Central memory CD8-positive, alpha-beta T cell (primary cell): ENCODE measurements at places on chromosomes 1 and 21.
A peak's percentile ranks its signal among the peaks of the same experiment; 100 is the strongest.

DNA sequence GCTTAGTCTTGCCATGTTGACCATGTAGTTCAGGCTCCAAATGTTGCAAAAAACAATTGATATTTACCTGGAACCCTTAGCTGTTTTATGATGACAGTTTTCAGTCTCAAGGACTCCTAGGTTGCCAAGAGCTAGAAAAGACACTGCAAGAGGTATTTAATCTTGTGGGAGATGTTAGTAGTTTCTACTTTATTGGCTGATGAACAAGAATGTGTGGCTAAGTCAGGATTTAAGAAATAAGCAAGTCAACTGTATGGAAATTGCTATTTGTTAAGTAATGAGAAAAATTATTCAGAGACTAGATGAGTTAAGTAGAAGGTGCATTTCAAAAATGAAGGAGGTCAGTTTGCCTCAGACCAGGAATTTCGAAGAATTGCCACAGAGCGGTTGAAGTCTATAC is 639.7 kb upstream of the USP24 start:
- DNase-seq, result no peak
- no peak overlapping the region for H3K4me3 ChIP-seq
- no peak overlapping the region for H3K27ac ChIP-seq
- no peaks in the 10 kb centered on the region for H3K4me1 ChIP-seq

GRCh38 chr1:8324176-8324810 is 6.4 kb downstream of the SLC45A1 start:
- no peak for DNase-seq
- no peak overlapping the region for H3K27ac ChIP-seq
- H3K4me3 ChIP-seq, result no peak overlapping the region

DNA sequence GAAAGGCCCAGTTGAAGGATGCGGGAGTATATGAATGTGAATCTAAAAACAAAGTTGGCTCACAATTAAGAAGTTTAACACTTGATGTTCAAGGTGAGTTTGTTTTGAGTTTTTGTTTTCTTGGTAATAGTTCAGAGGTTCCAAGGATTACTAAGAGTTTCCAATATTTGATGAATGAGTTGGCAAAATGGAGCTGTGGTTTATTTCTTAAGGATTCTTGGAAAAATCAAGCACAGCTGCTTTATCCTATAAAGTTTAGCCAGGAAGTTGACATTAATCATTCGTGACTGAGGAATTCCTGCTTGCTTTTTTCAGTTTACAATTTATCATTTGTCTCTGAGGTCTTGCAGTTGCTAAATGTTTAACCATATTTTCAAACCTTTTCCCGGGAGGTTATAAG is 15.1 kb downstream of the VCAM1 start:
- H3K36me3 ChIP-seq, result peaks cover 2% of the 10 kb centered on the region
- H3K27me3 ChIP-seq, result no peaks in the 10 kb centered on the region
- no peak overlapping the region for H3K4me3 ChIP-seq
- no peak overlapping the region for H3K27ac ChIP-seq

GRCh38 chr21:44614961-44615391 is 3.1 kb downstream of the KRTAP10-8 start:
- no peak overlapping the region for H3K27ac ChIP-seq
- no peak for DNase-seq
- H3K27me3 ChIP-seq, result no peaks in the 10 kb centered on the region
- peaks cover 7% of the 10 kb centered on the region for H3K36me3 ChIP-seq
- peaks cover 53% of the 10 kb centered on the region for H3K4me1 ChIP-seq

GRCh38 chr21:42079939-42080787 is 9.0 kb downstream of the UMODL1 start:
- H3K4me3 ChIP-seq, result no peak overlapping the region
- DNase-seq, result no peak
- no peak overlapping the region for H3K27ac ChIP-seq
- no peaks in the 10 kb centered on the region for H3K36me3 ChIP-seq

GRCh38 chr1:215824245-215824644 is 257.1 kb downstream of the KCTD3 start:
- no peaks in the 10 kb centered on the region for H3K27me3 ChIP-seq
- H3K36me3 ChIP-seq, result no peaks in the 10 kb centered on the region
- no peak for DNase-seq
- no peak overlapping the region for H3K27ac ChIP-seq

GRCh38 chr1:16925635-16926490 is 4.1 kb downstream of the CROCC start:
- H3K27ac ChIP-seq, result peak overlapping the region; percentile 65
- H3K27me3 ChIP-seq, result no peaks in the 10 kb centered on the region
- no peak for DNase-seq
- peaks cover 62% of the 10 kb centered on the region for H3K4me1 ChIP-seq
- H3K4me3 ChIP-seq, result no peak overlapping the region

GRCh38 chr1:112714313-112715263 is 544 bp downstream of the PPM1J start:
- peaks cover 7% of the 10 kb centered on the region for H3K36me3 ChIP-seq
- DNase-seq, result no peak
- H3K4me1 ChIP-seq, result peaks cover 26% of the 10 kb centered on the region
- peaks cover 11% of the 10 kb centered on the region for H3K27me3 ChIP-seq

DNA sequence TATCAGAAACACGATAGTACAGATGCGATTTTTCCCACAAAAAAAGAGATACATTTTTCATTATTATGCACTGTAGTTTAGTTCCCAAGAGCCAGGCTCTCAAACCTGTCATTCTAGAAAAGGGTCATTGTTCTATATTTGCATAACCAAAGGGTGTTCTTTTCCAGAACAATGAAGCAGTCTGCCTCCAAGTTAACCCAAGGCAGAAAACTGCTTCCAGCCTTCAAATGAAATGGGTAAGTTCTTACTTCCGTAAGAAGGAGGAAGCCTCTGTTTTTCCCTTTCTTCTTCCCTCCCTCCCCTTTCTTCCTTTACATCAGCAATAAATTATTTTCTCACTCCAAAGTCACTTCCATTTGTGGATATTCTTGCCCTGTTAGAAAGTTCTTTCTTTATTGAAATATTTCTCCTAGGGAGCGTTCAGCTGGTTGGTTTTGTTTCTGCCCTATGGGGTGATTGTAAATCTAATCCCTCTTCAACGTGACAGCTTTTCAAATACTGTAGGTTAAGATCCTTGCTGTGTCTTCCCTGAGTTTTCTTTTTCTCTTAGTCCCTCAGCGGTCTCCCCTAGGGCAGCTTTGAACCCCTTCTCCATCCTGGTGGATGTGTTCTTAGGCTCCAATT is 77.3 kb upstream of the PTGFRN start:
- peaks cover 3% of the 10 kb centered on the region for H3K4me1 ChIP-seq
- H3K4me3 ChIP-seq, result no peak overlapping the region
- no peak overlapping the region for H3K27ac ChIP-seq
- no peak for DNase-seq
- H3K27me3 ChIP-seq, result peaks cover 7% of the 10 kb centered on the region
- peaks cover 6% of the 10 kb centered on the region for H3K36me3 ChIP-seq

GRCh38 chr1:76048219-76048618 is 26.3 kb upstream of the ST6GALNAC3 start:
- no peak overlapping the region for H3K27ac ChIP-seq
- H3K4me1 ChIP-seq, result no peaks in the 10 kb centered on the region
- DNase-seq, result no peak
- H3K27me3 ChIP-seq, result peaks cover 22% of the 10 kb centered on the region
- H3K36me3 ChIP-seq, result no peaks in the 10 kb centered on the region
- H3K4me3 ChIP-seq, result no peak overlapping the region

GRCh38 chr1:222865718-222866117 is 50.9 kb downstream of the DISP1 start:
- no peak for DNase-seq
- no peak overlapping the region for H3K4me3 ChIP-seq
- no peak overlapping the region for H3K27ac ChIP-seq
- H3K36me3 ChIP-seq, result peaks cover 4% of the 10 kb centered on the region
- H3K4me1 ChIP-seq, result peaks cover 6% of the 10 kb centered on the region
- no peaks in the 10 kb centered on the region for H3K27me3 ChIP-seq
